ENCODE measurements at places on chromosomes 5 and 9. TPM values are rescaled to one million over a fixed set of nuclear protein-coding genes. Genes with fewer than 3 reads are reported as not detected.

KCNMB1 gene
- total RNA-seq = not detected

TMEM171 gene
- not detected for total RNA-seq

TPPP gene
- total RNA-seq = 0.05 TPM

OCLN gene
- total RNA-seq = 2.9 TPM

ARL10 gene
- 11.6 TPM for total RNA-seq

S100Z gene
- total RNA-seq = 3.6 TPM

SPINK6 gene
- not detected for total RNA-seq

PCA3 gene
- not detected for total RNA-seq

UGT3A2 gene
- not detected for total RNA-seq

LCP2 gene
- 316 TPM for total RNA-seq

FCN2 gene
- total RNA-seq = not detected

PDE6A gene
- not detected for total RNA-seq

LOX gene
- total RNA-seq = not detected

CREB3 gene
- total RNA-seq = 18.1 TPM

STK32A gene
- total RNA-seq = not detected
